Sigmoid colon (tissue), 7 donors: ENCODE measurements at places on chromosomes 1 and 21. TPM values are rescaled to one million over a fixed set of nuclear protein-coding genes. Genes with fewer than 3 reads are reported as not detected.

IL22RA1 gene
- not detected for total RNA-seq

SLAMF6 gene
- total RNA-seq, result 0.41 TPM

SPRR2B gene
- not detected for total RNA-seq

SLC22A15 gene
- total RNA-seq, result 3.3 TPM

LCE3D gene
- not detected for total RNA-seq

LRRC40 gene
- 20.7 TPM for total RNA-seq

DNA sequence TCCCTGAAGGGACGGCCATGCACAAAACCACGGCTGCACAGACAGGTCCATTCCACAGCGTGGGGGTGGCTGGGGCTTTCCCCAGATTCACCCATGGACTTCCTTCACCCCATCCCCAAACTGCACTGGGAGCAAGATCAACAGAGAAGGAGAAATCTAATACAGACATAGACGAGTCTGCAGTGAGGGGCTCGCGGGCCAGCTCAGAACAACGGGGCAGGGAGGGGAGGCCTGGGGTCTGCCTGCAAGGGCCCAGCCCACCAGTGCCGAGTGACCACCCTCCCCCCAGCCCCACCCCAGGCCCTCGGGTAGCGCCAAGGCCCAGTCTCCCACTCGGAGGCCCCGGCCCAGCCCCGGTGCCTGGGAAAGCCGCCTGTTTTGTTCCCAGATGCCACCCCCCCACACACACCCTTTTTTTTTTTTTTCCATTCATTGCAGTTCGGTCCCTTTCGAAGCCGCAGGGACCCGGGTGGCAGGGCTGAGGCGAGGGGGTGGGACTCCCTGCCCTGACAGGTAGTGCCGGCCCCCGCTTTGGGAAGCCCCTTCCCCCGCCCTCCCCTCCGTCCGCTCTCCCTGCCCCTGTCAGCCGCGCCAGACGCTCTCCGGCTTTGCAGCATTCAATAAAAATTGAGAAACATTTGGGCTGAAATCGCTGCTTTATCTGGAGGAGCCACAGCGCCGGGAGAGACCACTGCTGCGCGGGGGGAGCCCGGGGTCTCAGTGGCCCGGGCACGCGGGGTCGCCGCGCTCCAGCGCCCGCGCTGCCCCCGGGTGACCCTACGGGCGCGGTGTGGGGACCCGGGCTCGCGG is 543 bp upstream of the EPHB2 start:
- DNase-seq, result no peak

GRCh38 chr1:45730780-45731319 is 19.6 kb downstream of the IPP start:
- DNase-seq, result no peak

GRCh38 chr1:161390559-161390858 is 22.8 kb upstream of the CFAP126 start:
- no peak for DNase-seq

DNA sequence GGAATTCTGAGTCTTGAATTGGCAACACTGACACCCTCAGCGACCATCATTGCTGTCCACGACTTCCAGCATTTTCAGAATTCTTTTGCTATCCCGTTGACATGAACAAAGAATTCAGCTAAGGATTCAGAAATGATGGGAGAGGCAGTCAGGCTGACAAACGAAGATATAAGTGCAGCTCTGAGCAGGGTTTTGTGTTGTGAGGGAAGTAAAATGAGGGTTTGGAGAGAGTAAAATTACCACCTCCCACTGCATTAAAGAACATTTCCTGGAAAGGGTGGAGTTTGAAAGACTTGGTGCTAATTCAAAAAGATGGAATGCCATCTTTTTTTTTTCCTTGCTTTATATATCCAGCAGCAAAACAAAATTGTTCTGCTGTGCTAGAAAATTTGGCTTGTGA is 4.9 kb upstream of the ELK4 start:
- no peak for DNase-seq

DNA sequence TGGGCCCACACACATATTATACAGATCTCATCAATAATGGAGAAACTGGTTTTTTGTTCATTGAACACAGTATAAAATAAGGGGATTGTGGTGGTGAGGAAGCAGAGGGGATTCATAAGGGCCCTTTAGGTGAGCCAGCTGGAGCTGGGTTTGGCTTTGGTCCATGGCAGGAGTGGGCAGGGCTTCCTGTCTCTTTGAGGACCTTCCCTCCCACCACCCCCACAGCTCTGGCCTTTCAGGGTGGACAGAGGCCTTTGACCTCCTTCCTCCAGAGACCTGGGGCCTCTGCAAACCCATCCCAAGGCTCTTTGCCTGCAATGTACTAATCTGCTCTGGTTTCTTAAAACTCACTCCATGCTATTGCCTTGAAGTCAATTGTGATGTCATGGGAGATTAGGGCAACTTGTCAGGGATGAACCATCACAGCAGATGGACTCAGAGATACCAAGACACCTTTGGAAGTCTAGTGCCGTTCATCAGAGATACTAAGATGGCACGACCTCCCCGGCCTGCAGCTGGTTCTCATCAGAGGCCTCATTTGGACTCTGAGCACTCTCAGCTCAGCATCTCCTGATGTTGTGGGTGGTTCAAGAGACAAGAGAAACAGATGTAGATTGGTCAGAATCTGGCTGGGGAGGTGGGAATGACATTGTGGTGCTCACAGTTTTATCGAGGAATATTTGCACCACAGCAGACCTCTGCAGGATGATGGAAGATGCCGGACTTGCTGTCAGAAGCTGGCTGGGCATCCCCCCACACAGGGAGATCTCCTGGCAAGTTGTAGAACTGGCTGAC is 37.9 kb downstream of the LHX4 start:
- DNase-seq, result peak; percentile 26

- DNase-seq, result peak; percentile 39
Observed at GRCh38 chr1:4482526-4482925, 171.9 kb upstream of the AJAP1 start.

DNA sequence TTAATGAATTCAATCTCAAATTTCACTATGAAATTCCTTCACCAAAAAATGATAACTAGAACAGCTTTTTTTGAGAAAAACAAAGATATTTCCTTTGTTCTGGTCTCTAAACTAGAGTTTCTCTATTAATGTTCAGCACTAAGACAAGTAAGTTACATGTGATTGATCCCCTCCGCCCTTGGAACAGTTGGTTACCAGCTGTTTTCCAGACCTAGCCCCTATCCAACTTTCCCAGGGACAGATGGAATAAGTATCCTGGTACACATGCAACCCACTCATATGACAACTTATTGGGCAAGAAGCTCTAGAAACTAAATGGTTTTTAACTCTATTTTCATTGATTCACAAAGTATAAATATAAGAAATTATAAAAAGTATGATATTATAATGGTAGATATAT is 140.4 kb downstream of the COP1 start:
- no peak for DNase-seq

GRCh38 chr1:243447347-243447746 is 191.5 kb downstream of the SDCCAG8 start:
- DNase-seq, result no peak

DNA sequence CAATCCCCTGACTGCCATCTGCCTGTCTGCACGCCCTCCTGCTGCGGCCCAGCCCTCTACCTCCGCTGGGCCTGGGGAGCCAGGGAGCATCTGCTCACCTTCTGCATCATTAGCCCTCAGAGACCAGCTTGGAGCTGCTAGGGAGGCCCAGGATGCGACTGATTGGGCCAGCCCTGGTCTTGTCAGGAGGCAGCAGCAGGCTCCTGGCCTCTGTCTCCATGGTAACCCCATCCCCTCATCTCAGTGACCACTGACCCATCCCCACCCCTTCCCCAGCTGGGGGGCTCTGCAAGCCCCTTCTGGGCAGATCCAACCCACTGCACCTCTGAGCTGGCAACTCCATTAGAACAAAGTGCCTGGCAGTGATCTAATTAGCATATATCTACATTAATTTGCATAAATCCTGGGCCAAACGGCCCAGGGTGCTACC is 37.7 kb downstream of the NKAIN1 start:
- no peak for DNase-seq

DNA sequence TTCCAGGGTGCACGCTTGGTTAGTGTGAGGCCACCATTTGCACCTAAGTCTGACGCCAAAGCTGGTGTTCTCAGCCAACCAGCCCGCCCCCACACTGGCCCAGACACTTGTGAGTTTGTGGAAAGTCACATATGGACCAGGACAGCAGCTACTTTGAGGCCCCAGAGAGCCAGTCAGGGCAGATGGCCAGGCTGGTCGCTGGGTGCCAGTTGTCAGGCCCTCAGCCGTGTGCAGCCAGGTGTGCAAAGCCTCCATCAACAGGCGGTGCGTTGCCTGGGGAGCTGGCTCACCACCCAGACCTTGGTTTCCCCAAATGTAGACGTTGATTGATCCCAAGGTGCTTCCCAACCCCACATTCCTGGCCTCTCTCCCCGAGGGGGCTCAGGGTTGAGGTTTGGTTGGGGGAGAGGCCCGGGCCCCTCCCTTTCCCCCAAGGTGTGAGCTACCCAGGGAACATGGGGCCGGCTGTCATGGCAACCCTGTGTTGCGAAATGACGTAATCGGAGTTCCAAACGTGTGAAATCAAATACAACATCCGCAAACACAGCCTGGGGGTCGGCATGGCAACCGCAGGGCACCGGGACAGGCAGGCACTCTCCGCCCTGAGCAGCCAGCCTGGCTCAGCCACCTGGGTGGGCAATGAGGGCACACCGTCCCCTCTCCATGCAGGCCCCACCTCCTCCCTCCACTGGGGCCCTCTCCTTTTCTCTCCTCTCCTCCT is 42.2 kb upstream of the WNT4 start:
- no peak for DNase-seq

- no peak for DNase-seq
Observed at GRCh38 chr1:209707308-209707707, 2.7 kb downstream of the HSD11B1 start.

DNA sequence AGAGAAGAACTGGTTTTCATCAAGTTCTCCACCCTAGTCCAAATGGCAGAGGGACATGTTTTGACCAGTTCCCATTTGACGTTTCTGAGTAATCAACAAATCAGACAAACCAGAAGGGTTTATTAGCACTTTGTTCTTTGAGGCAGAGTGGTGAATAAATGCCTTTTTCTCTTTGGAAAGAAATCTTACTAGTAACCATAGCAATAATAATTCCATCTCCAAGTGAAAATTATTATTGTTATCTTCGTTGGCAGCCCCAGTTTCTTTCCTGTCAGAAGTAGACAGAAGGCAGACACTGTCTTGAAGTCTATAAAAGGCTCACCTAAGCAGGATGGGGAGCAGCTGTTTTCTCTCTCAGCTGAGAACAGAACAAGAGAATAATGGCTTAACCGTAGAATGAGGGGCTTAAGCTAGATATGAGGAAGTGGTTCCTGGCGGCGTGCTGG is 391.6 kb downstream of the PBX1 start:
- DNase-seq, result peak; percentile 80

DNA sequence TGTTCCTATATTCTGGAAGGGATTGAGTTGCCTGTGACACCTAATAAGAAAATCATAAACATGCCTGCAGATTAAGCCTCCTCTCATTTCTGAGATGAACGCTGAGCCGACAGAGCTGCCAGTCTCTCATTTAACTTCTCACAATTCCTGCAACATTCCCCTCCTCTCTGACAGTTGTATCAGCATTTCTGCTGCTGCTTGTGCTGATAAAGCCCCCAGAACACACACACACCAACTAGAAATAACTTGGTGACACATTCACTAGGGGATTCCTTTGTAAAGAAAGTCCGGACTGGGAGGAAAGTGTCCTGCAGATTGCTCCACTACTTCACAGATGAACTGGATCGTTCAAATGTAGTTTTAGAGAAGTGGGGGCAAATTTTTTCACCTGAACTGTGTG is 437.3 kb downstream of the PLA2G4A start:
- no peak for DNase-seq

- DNase-seq, result no peak
Observed at GRCh38 chr1:105632342-105633196, 1423.9 kb upstream of the PRMT6 start.

DNA sequence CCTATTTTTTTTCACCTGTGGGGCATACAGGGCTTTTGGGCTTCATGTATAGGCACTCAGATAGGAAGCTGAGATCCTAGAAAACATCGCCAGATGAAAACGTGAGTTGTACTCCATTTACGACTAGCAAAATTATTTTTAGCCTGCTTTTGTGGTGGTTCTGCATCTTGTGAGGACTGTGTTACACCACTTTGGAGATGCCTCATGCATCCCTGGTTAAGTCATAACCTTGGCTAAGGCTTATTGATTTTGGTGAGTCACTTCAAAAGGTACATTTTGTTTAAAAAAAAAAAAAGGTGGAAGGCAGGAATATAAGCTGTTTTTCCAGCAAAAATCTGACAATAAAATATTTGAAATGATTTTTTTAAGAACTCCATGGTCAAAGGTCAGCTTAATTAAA is 101.8 kb upstream of the OLFM3 start:
- DNase-seq, result no peak

DNA sequence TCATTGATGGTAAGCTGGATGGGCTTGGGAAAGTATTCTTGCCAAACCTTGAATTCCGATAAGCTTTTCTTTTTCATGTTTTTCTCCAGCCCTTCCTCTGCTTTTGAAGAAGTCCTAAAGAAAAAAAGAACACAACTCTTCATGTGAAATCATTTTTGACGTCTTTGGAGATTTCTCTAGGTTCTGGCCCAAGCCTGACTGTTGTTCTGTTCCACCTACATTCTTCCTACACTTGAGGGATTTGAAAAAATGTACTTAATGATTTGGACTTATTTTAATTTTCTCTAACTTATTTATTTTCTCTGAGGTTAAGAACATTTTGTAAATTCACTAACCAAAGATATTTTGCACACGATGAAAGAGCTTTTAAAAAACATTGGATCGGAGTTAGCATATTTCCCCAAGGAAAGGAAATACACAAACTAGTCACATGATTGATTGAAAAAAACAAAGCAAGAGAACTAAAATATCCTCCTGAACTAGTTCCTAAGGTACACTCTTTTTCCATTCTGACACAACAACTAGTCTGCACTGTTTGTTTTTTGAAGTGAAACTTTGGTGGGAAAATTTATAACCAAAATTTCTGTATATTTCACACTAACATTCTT is 82.3 kb downstream of the LTN1 start:
- DNase-seq, result no peak

DNA sequence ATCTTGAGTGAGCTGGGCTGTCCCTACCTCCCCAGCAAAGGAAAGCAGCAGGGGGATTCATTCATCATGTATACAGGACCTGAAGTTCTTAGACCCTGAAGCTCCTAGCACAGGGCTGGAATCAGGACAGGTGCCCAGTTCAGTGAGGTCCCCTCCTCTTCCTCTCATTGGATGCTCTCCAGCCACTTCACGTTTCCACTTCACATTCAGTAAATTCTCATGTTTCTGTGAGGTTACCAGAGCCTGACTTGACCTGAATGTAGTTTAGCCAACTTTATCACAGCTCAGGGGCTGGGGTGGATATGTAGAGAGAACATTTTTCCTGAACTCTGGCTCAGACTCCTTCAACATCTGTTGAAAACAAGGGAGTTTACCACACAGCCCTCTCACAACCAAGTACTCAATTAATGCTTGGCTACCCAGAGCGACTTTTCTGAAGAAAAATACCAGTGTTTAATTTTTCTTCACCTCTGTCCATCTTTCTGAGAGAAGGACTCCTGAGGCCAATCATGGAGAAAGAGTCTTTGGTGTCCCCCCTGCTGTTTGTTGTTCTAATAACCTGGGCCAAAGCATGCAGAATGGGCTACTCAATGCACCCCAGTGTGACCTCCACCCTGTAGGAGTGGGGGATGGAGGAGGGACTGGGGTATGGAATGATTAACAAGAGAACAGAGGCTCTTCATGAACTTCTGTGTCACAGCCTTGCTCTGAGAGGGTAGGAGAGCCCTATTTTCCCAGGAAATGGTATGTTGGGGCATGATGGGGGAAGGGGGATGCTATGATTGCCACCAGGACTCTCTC is 108.3 kb upstream of the FGGY start:
- DNase-seq, result no peak
